Stimulated activated CD4-positive, alpha-beta T cell treated with anti-CD3 and anti-CD28 coated beads, Interleukin-12 subunit alpha, Interleukin-12 subunit beta, amount 100 ng/mL, for 4 hours (primary cell): ENCODE measurements at places on chromosomes 5 and 9.

GRCh38 chr5:117888688-117889087, 1099.7 kb downstream of the DTWD2 start:
- no peak for DNase-seq

DNA sequence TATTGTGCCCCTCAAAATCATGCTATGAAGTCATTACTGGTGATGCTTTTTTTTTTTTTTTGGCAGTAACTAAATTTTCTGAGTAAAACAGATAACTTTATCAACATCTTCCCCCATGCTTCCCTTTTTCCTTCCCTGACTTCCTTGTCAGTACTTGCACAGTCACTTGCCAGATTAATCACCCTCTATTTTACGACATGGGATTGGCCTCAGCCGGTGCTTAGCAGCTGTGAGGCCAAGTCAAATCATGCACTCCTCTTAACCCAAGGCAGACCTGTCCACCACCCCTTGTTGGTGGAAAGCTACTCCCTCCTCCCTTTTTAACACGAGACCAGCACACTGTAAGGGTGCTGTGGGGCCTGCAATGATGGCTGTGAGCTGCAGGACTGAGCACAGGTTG, 118.0 kb upstream of the OTULINL start:
- no peak for DNase-seq

GRCh38 chr5:157290981-157291711, 25.2 kb downstream of the CYFIP2 start:
- DNase-seq, result no peak

- DNase-seq, result no peak
These were observed 32.5 kb upstream of the HMCN2 start for GRCh38 chr9:130232899-130233586.

GRCh38 chr9:136795000-136795348, 1.2 kb upstream of the CCDC183 start:
- DNase-seq, result no peak

DNA sequence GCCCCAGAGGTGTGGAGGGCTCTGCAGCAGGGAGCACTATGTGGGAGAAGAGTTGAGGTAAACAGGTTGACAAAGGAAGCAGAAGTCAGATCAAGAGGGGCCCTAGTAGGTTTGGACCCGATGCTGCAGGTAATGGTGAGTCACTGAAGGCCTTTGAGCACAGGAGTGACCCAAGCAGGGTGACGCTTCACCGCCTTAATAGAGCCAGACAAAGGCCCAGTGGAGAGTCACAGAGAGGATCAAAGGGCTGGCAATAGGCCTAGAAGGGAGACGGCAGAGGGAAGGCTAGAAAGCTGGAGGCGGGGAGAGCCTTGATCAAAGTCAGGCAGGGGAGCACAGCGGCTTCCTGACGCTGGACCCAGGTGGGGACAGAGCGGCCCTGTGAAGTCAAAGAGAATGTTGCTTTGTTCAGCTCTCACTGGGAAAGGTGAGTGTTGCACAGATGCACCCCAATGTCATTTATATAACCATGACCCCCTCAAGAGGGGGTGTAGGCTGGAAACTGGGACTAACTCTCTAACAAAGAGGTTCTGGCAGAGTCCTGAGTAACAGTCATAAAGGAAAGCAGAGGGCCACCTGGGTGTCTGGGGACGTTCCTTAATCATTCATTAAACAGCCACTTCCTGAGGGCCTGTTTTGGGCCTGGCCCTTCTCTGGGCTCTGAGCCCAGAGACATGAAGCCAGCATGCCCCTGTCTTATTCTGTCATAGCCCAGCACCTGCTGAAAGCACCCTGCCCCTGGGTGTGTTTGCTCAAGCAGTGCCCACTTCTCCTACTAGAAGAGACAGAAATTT, 9.8 kb upstream of the CPLX2 start:
- no peak for DNase-seq

GRCh38 chr5:179879003-179879689, 20.5 kb upstream of the MRNIP start:
- no peak for DNase-seq

- DNase-seq, result no peak
These were observed 31.8 kb downstream of the AK8 start for GRCh38 chr9:132846109-132846917.

GRCh38 chr5:125180231-125180829, 433.9 kb upstream of the ZNF608 start:
- DNase-seq, result no peak

DNA sequence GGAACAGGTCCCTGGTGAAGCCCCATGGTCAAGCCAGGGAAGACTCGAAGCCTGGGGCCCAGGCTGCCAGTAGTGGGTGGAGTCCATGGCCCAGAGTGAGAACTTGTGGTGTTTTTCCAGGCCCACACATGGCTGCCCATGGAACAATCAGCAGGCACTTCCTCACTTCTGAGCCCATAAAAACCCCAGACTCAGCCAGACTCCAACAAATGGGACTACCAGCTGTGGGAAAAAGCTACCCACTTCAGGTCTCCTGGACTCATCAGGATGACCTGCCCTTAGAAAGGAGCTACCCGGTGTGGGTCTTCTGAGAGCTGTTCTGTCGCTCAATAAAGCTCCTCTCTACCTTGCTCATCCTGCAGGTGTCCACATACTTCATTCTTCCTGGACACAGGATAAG, 108.9 kb downstream of the ST8SIA4 start:
- no peak for DNase-seq

- DNase-seq, result no peak
These were observed 455.3 kb downstream of the RAB3C start for GRCh38 chr5:59037941-59038797.

GRCh38 chr5:169717288-169717687, 80.2 kb downstream of the DOCK2 start:
- DNase-seq, result no peak

- DNase-seq, result no peak
These were observed 17.4 kb downstream of the GPX3 start for GRCh38 chr5:151037561-151038411.

DNA sequence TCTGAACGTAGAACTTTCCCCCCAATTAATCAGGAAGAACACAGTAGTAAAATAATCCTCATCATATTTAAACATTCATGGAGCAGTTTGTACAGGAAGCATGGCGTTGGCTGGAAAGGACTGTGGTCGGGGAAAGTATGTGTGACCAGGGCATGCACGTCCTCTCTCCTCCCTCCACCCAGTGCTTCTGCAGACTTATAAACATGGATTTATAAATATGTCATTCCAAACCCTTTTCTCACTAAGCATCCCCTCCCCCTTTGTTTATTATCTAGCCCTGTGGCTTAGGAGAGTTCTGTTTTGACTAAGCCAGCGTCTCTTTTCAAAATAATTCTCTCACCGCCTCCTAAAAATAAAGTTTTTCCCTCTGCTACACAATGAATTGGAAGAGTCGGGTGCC, 70.4 kb upstream of the DAP start:
- DNase-seq, result no peak

- no peak for DNase-seq
These were observed 1088.7 kb upstream of the ARRDC3 start for GRCh38 chr5:92471861-92472260.

DNA sequence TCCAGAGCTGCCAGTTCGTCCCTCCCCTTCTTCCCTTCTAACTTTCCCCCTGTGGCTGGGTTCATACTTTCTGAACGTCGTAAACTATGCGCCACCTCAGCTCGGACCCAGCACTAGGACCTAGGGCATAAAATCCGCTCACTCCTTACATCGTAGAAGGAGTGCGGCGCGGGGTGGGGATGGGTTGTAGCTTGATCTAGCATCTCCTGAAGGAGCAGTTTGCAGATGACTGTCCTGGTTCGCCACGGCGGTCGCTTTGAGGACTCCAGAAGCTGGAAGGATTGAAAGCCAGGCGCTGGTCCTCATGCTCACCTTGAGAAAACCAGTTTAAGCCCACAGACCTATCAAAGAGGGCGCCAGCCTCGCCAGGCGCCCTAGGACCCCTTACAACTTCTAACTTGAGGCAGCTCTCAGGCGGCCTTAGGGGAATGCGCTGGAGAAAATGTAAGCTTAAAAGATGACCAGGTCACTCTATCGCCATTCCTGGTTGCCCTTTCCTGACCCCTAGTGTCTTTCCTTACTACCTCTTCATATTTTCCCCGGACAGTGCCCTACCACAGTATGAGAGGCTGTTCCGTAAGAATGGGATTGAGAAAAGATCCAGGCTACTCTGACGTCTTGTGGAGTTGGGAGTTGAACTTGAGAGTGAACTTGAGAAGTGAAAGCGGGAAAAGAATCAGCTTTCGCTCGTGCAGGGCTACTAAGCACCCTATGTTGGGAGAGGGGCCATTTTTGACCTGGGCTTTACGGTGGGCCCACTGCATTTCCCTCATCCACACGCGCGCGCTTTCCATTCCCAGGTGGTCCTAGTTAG, 2.8 kb downstream of the RORB start:
- no peak for DNase-seq

DNA sequence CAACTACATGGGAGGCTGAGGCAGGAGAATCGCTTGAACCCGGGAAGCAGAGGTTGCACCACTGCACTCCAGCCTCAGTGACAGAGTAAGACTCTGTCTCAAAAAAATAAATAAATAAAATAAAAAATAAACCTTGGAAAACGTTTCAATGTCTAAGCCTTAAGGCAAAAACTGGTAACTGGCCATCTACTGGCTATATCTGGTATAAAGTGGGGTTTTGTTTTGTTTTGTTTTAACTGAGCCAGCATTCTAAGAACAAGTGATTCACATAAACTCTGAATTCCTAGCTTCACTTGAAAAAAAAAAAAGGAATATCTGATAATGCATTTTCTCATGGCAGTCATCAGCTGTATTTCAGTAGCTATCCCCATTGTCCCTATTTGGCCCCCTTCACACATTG, 126.1 kb upstream of the EFNA5 start:
- DNase-seq, result no peak

DNA sequence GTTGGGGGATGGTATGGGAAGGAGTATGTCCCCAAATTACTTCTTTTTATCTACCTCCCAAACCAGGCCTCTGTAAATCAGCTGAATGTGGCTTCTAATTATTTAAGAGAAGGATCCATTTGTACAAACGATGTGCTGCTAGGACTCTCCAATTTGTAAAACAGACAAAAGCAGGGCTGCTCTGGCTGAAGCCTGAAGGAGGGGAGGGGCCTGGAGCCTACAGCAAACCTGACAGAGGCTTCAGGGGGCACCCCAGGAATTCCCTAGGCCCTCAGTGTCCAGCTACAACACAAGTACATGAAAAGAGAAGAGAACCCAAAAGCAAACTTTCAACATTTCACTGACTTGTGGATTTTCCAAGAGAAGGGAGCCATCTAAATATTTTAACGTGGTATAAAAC, 939.4 kb upstream of the DMAC1 start:
- no peak for DNase-seq

- no peak for DNase-seq
These were observed 19.0 kb downstream of the VLDLR start for GRCh38 chr9:2640570-2640969.

DNA sequence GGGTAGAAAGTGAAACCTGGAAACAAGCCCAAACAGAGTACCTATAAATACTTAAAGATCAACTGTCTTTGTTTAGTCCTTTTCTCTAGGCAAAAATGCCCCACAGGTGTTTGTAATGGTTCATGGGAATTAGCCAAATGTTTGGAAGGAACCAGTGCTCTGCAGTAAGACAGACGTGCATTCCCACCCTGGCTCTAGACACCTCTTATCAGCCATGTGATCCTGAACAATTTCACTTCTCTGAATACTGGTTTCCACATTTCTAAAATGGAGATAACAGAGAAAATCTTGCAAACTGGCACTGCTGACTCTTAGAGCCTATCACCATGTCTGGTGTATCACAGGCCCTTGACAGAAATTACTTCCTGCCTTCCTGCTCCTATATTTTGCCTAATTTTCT, 30.0 kb downstream of the GLIS3 start:
- no peak for DNase-seq

DNA sequence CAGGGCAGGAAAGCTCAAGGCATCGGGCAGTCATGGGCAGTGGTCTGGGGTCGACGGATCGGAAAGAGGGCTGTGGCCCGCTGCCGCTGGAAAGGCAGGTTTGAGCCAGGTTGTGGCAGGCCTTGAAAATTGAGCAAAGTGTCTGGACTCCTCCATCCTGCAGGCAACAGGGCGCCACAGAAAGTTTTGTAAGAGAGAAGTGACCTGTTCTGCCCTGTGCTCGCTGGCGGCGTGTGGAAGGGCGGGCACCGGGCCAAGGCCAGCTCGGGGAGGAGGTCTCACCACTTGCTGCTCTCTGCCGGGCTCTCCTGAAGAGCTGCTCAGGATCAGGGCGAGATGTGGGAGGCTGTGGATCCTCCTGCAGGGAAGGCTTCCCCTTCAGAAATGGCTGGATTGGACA, 41.4 kb upstream of the FAT2 start:
- no peak for DNase-seq

- DNase-seq, result no peak
These were observed 80.3 kb downstream of the SLCO6A1 start for GRCh38 chr5:102418531-102418930.

- DNase-seq, result no peak
These were observed 417.3 kb downstream of the TLE4 start for GRCh38 chr9:79989079-79989478.

DNA sequence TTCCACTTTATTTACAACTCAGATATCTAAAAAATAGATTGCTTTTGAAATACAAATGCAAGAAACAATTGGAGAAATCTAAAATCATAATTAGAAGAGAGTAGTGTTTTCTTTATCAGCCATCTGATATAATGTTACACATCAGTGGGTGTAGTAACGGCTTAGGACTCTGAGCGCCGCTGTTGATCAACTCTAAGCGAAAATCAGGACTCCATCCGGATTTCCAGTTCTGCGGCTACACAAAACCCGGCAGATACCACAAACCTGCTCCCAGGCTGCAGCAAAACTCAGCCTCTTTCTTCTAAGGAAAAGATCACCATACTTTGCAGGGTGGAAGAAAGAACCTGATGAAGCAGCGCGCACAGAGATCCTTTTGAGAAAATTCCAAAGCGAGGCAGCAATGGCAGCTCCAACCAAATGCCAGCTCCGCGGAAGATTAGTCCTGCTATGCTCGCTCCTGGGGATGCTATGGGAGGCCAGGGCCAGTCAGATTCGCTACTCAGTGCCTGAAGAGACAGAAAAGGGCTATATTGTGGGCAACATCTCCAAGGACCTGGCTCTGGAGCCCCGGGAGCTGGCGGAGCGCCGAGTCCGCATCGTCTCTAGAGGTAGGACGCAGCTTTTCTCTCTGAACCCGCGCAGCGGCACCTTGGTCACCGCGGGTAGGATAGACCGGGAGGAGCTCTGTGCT, at the start of gene PCDHGA9:
Gene PCDHGA9 (plus strand): TSS at position 226 of the 691 bp plus-strand sequence. CDS start 175 bp downstream, at position 401.
- no peak for DNase-seq

DNA sequence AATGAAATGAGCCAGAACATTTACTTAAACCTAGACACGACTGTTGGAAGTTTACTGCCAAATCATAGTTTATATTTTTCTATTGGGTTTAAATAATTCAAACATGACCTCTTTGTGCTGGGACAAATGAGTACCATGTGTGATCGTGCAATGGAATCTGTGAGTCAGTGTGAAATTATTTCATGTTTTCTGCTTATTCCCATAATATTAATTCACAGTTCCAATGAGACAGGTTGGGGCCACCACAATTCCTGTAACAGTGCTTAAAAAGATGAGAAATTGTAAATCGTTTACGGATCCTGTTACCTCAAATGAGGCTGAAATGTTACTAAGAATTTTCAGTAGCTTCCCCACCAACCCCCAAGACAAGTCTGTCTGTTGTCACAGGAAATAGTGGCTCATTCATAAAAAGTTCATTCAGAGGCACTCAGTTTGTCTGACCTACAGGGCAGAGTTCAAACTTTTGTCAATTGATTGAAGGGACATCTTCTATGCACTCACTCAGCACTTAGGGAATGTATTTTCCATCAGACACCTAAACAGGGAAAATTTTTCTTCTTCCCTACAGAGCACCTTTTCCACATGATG, 563.9 kb upstream of the ADAMTS16 start:
- DNase-seq, result no peak
